ENCODE measurements at places on chromosomes 12 and 14.

DNA sequence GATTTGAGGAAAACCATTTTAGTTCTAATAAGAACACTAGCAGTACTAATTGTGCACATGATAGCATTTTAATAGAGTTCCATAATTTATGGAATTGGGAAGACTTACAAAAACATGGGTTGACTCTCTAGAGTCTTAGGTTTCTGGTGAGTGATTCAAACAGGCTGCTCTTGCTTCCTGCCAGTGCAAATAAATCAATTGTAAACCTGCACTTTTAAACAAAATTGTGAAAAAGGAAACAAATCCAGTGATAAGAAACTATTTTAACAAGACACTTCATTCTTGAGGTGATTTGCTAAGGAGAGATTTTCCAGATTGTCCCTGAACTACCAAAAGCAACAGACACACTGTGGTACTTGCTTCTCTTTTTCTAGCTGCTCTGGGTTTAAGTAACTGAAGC is 112.2 kb downstream of the CACNA1C start:
- no peak for DNase-seq

DNA sequence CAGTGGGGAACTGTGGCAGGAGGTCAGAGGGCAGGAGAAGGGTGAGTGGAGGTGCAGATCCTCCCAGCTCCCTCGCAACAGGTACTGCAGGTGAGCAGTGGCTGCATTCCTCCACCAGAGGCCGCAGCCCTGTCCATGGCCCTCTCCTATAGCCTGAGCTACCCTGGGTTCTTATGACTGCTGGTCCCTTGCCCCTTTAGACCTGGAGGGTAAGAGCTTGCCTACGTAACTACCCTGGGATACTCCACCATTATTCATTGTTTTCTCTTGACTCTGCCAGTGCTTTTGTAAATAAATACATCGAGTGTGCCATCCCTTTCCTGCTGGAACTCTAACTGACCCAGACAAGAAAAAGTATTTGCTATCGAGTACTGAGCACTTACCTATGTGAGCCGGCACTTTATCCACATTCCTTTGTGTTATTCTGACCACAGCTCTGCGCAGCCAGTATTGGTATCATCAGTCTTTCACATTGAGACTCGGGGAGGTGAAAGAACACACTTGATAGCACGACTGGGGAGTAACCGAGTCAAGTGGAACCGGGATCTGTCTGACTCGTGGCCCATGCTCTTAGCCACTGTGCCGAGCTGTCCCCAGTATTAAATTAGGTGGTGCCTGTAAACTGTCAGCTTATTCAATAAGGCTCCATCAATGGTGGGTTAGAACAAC is 38.5 kb downstream of the LTBP2 start:
- no peak for DNase-seq

DNA sequence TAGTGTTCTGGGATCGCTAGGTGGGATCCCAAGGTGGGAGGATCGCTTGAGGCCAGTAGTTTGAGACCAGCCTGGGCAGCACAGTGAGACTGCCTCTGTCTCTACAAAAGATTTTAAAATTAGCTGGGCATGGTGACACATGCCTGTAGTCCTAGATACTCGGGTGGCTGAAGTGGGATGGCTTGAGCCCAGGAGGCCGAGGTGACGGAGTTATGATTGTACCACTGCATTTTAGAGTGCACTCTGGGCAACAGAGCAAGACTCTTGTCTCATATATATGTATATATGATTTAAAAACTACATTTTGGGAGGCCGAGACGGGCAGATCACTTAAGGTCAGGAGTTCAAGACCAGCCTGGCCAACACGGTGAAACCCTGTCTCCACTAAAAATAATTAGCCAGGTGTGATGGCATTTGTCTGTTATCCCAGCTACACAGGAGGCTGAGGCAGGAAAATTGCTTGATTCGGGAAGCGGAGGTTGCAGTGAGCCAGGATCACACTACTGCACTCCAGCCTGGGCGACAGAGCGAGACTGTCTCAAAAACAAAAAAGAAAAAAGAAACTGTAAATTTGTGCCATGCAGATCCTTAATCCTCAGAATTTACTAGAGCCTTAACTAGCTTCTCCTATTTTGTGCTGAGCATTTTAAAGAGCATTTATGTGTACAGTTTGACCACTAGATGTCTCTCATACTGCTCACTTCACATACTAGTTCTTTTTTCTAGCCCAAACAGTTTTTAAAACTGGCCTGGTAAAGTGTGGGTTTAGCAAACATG is 114.8 kb downstream of the MON2 start:
- no peak for DNase-seq

- peak; percentile 53 for DNase-seq
These were observed 58.2 kb downstream of the ESR2 start for GRCh38 chr14:64235652-64236640.

DNA sequence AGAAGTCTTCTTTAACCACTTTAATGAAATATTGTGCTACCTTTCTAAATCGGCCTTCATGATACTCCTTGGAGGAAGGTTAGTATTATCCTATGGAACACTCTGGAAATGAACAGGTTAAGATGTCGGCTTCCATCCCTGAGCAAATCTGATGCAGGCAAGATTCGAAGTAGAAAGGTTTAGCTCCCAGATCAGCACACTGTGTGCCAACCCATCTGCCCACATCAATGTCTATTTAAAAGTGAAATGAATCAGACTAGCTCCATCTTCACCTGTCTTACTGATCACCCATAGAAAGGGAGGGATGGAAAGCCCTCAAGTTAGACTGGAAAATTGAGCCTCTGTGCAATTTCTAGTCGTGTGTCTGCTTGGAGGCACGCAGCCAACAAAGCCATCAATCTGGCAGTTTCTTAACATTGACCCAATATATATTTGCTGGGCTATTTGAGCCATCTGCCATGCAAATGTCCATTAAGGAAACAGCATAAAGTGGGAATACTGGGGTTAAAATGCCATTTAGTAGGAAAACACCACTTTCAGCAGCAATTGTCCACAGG is 506.1 kb downstream of the RMST start:
- no peak for DNase-seq

GRCh38 chr14:68593806-68594536 is 198.9 kb downstream of the ZFP36L1 start:
- DNase-seq: no peak

- DNase-seq: no peak
These were observed 208.1 kb downstream of the PHLDA1 start for GRCh38 chr12:75823475-75823874.

DNA sequence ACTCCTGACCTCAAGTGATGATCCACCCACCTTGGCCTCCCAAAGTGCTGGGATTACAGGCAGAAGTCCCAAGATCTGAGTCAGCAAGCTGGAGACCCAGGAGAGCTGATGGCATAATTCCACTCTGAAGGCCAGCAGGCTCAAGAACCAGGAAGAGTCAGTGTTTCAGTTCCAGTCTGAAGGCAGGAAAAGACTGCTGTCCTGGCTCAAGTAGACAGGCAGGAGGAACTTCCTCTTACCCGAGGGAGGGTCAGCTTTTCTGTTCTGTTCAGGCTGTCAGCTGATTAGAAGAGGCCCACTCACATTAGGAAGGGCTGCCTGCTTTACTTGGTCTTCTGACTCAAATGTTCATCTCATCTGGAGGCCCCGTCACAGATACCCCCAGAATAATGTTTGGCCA is 206.0 kb upstream of the MYL2 start:
- no peak for DNase-seq

DNA sequence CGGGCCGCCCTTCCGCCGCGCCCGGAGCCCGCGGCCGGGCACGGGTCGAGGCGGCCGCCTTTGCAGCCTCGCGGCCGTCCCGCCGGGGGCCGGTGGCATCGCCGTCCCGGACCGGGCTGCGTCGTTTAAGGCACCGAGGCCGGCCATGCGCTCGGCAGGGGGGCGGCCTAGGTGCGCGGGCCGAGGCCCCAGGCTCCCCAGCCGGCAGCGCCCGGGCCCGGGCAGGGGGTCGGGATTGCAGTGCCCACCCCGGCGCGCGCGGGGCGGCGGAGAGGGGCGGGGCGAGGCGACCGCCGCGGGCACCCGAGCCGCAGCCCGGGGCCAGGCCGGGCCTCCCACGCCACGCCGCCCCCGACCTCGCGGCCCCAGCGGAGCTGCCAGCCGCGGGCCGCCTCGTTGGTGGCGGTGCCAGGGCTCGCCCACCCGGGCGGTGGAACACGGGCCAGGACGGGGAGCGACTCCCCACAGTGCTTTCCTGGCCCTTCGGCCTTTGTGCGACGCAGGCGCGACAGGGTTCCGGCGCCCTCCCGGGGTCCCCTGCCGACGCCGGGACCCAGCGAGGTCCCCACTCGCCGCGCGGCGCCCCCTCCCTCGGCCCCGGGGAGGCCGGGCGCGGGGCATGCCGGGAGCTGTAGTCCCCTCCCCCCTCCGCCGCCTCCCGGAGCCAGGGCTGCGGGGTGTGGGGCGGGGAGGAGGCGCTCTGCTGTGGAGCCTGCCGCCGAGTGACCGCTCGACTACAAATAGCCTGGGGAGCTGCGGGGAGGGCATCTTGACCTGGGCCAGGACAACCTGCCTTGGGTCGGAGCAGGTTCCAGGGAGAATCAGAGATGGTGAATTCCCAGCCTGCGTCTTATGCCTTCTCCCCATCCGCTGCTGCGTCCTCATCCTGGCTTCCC is 769 bp downstream of the FKBP4 start:
- DNase-seq: peak; percentile 87

- DNase-seq: no peak
These were observed 41.1 kb downstream of the SYNE2 start for GRCh38 chr14:63893701-63894458.

DNA sequence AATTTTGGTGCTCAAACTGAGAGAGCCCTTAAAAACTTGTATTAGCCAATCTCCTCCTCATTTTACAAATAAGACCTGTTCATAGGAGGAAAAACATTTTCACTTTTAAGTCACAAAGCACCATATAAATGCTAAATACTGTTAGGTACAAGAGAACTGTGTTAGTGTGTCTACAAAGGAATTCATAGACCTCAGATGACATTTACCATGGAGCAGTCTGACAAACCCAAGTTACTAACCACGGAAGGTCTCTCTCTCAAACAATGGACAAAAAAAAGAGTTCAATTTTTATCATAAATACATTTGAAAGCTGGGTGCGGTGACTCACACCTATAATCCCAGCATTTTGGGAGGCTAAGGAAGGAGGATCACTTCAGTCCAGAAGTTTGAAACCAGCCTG is 10.0 kb downstream of the SBNO1 start:
- no peak for DNase-seq

GRCh38 chr12:41459111-41459905 is 271.2 kb downstream of the PDZRN4 start:
- no peak for DNase-seq

GRCh38 chr14:97350894-97351731 is 553.9 kb downstream of the VRK1 start:
- DNase-seq: no peak

- DNase-seq: no peak
These were observed 17.9 kb upstream of the RAB3IP start for GRCh38 chr12:69720750-69721149.

DNA sequence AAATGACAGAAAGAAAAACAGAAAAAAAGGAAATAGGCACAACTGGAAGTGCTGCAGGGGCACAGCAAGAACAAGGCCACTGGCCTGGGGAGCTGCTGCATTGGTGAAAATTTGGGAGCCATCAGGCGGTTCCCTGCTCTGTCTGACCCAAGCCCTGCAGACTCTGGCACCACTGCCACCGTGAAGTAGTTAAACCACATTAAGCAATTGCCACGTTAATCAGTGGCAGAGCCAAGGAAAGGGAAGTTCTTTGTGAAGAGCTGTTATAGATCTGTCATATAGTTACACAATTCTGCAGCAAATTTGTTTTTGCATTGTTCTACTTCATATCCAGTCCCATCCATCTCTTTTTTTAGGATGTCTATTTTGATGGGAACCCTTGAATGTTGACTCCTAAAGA is 915.3 kb downstream of the FSCB start:
- DNase-seq: no peak

- no peak for DNase-seq
These were observed 228.3 kb downstream of the NTF3 start for GRCh38 chr12:5660238-5660637.

DNA sequence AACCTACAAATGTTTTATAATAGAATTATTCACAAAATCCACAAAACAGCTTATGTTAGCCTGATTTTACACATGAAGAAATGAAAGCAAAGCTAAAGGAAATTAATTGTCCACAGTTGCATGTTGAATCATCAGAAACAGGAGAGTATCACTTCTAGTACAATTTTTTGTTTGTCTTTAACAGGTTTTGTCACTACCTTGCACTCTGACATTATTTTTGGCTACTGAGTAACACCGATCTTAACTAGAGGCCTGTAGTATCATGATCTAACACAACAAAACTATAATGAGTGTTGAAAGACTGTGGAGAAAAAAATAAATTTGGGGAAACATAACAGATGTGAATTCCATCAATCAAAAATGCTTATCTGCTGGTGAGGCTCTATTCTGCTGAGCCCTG is 60.1 kb downstream of the TAOK3 start:
- DNase-seq: no peak

GRCh38 chr12:3416159-3416558 is 74.8 kb upstream of the PRMT8 start:
- no peak for DNase-seq

DNA sequence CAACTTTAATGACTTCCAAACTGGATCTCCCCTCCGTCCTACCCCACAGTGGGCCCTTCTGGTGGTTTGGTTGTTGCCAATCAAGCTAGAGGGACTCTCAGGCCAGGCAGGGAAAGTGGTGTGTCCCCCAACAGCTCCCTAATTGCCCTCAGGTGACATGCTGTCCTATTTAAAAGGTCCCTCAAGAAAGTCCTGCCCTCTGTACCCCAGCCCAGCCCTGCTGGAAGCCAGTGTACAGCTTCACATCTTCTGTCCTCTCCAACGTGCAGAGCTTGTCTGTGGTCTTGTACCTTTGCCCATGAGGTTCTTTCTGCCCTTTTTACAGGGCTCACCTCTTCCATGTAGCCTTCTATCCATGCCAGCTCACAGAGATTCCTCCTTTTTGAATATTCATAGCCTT is 4.2 kb downstream of the RIN3 start:
- no peak for DNase-seq

DNA sequence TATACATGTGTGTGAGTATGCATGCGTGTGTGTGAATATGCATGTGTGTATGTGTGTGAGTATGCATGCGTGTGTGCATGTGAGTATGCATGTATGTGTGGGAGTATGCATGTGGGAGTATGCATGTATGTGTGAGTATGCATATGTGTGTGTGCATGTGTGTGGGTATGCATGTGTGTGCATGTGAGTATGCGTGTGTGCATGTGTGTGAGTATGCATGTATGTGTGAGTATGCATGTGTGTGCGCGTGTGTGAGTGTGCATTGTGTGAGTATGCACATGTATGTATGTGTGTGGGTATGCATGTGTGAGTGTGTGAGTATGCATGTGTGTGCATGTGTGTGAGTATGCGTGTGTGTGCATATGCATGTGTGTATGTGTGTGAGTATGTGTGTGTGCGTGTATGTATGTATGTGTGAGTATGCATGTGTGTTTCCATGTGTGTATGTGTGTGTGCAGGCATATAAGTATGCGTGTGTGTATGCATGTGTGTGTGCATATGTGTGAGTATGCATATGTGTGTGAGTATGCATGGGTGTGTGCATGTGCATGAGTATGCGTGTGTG is 97.9 kb upstream of the MED13L start:
- no peak for DNase-seq

- DNase-seq: no peak
These were observed 421 bp downstream of the SUOX start for GRCh38 chr12:55997535-55997859.

Data from activated CD8-positive, alpha-beta memory T cell treated with anti-CD3 and anti-CD28 coated beads for 24 hours (primary cell).